CD8-positive, alpha-beta memory T cell (primary cell): ENCODE measurements at places on chromosomes 16 and 17. TPM values are rescaled to one million over a fixed set of nuclear protein-coding genes. Genes with fewer than 3 reads are reported as not detected.

DNA sequence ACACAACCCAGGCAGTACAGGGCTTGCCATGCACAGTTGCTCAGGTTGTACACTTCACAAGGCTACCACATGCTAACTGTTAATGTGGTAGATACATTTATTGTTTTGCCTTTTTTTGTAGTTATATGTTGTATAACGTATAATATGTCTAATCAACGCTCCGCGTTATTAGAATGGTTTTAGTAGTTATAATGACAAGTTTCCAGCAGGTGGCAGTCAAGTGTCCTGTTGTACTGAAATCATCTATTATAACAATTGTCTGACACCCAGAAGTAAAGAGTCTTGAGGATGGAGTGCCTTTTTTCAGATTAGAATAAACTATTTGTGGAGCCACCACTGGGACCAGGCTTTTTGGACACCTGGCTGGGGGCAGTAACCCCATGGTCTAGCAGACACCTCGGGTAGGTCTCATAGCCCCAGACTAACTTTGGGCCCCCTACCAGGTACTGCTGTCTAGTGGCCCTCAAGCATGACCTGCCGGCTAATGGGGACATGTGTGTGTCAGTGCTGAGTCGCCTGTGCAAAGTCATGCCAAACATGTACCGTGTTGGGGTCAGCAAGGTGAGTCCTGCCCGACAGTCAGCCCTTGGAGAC lies 32.8 kb downstream of the MYO15A start:
- DNase-seq = no peak

GRCh38 chr17:30520436-30520835 lies 43.2 kb downstream of the GOSR1 start:
- no peak for DNase-seq

GRCh38 chr16:74846714-74847113 lies 72.1 kb upstream of the FA2H start:
- DNase-seq = no peak

GRCh38 chr17:42065201-42065600 lies 14.8 kb upstream of the C17orf113 start:
- peak; percentile 54 for DNase-seq

- peak; percentile 48 for DNase-seq
Measured at GRCh38 chr16:48608452-48608851, 1.5 kb downstream of the N4BP1 start.

DNA sequence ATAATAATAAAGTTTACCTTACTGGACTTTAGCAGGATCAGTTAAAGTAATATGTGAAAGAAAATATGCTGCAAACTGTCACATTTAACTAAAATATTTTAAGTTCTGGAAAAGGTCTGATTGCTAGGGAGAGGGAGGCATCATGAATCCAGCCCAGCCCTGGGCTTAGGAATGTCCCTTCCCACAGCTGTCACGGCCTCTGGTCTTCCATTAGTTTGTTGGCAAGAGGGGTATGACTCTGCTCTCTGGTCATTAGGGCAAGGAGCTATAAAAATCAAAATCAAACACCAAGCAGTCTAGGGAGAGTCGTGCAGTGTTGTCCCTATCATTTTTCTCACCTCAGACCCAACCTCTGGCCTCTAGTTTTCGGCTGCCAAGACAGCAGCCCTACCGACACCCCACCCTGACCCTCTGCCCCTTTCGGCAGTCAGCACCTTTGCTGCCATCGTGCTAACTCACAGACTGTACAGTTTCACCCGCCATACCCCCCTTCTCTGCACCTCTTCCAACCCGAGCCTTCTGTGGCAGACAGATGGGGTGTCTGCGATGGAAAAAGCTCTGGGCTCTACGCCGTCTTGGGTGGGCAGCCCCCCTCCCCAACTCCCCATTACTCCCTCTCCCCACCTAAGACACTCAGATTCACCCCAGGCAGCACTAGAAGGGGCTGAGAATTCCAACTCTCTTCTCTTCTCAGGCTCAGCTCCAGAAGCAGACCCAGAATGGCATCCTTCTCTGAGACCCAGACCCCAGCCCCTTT lies 41.4 kb downstream of the NEUROD2 start:
- no peak for DNase-seq

DNA sequence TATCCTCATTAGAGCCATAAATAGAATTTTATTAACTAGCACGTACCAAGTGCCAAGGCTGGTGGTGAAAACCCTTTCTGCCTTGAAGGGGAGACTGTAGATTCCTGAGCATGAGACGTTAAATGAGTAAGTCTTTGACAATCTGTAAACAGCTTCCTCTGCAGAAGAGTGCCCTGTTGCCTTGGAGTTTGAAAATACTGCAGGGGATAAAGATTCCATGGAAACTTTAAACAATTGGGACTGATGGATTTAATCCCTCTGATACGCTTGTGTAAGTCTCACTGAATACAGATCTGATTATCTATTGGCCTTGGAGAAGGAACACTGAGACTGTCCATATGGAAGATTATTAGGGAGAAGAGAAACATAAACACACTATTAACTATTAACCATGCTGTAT lies 1053.4 kb upstream of the RBFOX1 start:
- no peak for DNase-seq

The ABI3 gene
- total RNA-seq = 46.4 TPM

DNA sequence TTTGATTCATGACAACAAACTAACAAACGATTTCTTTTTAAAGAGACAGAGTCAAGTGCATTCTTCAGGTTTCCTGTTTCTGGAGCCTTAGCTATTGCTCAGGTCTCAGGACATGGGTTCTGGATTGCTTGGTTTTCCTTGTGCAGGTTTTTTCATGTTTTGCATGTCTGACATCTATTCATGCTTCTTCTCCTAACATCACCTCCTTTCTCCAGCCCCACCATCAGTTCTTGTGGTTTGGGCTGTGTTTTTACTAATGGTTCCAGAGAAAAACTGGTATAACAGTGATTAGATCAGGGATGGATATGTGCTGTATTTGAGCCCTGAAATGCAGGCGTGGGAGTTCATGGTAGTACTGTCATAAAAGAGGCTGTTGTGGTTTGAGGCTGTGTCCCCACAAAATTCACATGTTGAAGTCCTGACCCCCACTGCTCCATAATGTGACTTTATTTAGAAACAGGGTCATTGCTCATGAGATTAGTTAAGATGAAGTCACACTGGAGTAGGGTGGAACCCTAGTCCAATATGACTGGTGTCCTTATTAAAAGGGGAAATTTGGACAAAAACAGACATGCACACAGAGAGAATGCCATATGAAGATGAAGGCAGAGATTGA lies 67.9 kb downstream of the IRX6 start:
- DNase-seq = no peak
